ENCODE measurements at places on chromosomes 1 and 21. TPM values are rescaled to one million over a fixed set of nuclear protein-coding genes. Genes with fewer than 3 reads are reported as not detected.
A peak's percentile ranks its signal among the peaks of the same experiment; 100 is the strongest.

DNA sequence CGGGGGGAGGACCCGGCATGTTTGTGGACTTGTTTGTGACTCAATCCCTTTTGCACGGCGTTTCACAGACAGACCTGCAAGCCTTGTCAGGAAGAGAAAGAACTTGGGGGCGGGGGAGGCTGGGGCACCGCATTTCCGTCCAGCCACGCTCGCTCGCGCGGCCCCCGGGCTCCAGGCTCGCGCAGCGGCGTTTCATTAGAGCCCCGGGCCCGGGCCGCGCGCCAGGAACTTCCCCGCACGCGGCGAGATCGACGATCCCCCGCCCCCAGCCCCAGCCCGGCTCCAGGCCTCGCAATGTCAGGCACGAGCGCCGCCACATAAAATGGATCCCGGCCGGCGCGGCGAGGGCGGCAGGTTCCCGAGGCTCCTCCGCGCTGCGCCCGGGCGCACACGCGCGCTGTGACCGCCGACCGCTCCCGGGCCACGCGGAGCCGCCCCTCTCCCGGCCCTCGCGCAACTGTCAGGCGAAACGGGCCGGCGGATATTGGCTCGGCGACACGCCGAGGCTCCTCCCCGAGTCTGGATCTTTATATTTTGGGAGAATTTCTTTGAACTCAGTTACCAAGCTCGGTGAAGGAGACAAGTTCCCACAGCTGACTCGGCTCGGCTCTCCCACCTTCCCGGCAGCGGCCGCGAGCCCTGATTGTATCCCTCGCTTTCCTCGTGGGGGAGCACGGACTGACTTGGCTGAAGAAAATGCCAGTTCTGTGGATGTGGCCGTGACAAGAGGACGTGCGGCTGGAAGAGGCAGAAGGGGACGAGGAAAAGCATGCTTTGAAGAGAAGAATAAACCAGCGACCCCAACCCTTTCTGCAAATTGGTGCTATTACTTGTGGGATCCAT lies at the start of gene KIF26B:
Gene KIF26B, plus strand, starts transcription at position 557 of the 843 bp plus-strand sequence. CDS start 440 bp downstream, outside the sequence.
- peak within 1 kb of the TSS; percentile 65 for H3K4me3 ChIP-seq
- DNase-seq, result no peak
- H3K36me3 ChIP-seq, result no peaks in the 10 kb centered on the region
- peaks cover 40% of the 10 kb centered on the region for H3K4me1 ChIP-seq

Gene ARHGAP30
- 11.0 TPM for total RNA-seq

- no peaks in the 10 kb centered on the region for H3K4me1 ChIP-seq
- H3K27ac ChIP-seq, result no peak overlapping the region
- DNase-seq, result no peak
- peaks cover 10% of the 10 kb centered on the region for H3K27me3 ChIP-seq
Measured at GRCh38 chr1:205907794-205908193, 35.5 kb downstream of the SLC26A9 start.

DNA sequence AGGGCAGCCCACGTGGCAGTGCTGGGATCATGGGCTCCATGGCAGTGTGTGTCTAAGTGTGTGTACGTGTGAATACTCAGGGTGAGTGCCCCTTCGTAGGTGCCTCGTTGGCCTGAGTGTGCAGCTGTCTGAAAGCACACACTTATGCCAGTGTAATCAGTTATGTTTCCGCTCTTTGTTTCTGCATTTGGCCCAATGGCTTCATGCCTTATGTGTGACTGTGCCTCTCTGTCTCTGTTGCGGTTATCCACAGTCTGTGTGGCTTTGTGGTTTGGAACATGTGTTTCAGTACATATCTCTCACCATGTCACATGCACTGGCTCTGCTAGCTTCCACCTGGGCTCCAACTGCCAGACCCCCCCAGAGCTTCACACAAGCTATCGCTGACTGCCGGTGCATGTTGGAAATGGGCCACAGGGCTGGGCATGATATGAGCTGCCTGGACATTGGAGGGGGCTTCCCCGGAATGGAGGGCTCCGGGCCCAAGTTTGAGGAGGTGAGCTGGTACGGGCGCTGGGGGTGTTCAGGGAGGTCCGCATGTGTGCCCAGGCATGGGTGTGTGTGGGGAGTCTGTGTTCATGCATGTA lies 70.3 kb upstream of the TINAGL1 start:
- no peak overlapping the region for H3K4me3 ChIP-seq
- no peak overlapping the region for H3K27ac ChIP-seq
- no peaks in the 10 kb centered on the region for H3K27me3 ChIP-seq
- no peak for DNase-seq
- no peaks in the 10 kb centered on the region for H3K4me1 ChIP-seq

- H3K36me3 ChIP-seq, result peaks cover 14% of the 10 kb centered on the region
- no peak for DNase-seq
- H3K27me3 ChIP-seq, result no peaks in the 10 kb centered on the region
- H3K4me1 ChIP-seq, result peaks cover 26% of the 10 kb centered on the region
- peak overlapping the region; percentile 96 for H3K27ac ChIP-seq
- H3K4me3 ChIP-seq, result peak overlapping the region; percentile 74
Measured at GRCh38 chr1:38013227-38013622, 691 bp downstream of the UTP11 start.

GRCh38 chr1:205837382-205837970 lies 12.5 kb downstream of the PM20D1 start:
- no peaks in the 10 kb centered on the region for H3K27me3 ChIP-seq
- no peak for DNase-seq
- H3K36me3 ChIP-seq, result no peaks in the 10 kb centered on the region
- H3K4me1 ChIP-seq, result peaks cover 3% of the 10 kb centered on the region
- no peak overlapping the region for H3K27ac ChIP-seq
- H3K4me3 ChIP-seq, result no peak overlapping the region

DNA sequence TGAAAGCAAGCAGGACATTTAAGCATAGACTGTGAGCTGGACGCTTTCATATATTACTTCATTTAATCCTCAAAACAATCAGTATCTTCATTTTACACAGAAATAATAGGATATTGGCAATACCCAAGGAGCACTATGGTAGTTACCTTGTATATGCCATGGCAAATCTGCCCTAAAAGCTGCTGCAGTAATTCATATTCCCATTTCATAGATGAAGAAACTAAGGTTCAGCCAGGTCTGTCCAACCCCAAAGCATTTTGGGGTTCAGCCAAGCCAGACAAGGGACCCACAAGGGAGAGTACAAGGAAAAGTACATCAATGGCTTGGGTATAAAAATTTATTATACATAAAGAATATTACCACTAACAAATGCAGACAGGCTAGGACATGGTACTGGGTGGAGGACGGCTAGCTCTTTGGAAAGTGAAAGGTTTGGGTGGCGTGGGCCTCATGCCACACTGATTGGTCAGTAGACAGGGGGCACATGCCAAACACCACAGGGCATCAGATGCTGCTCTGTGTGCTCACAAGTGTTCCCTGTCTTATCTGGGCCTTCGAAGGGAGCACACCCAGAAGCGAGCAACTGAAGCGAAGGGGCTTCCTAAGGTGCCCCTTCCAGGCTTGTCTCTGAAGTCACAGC lies 23.9 kb upstream of the PTAFR start:
- H3K27ac ChIP-seq, result no peak overlapping the region
- H3K4me3 ChIP-seq, result no peak overlapping the region
- no peak for DNase-seq
- peaks cover 46% of the 10 kb centered on the region for H3K36me3 ChIP-seq

Gene ERICH3
- not detected for total RNA-seq
